ENCODE measurements at places on chromosomes 2 and 18. TPM values are rescaled to one million over a fixed set of nuclear protein-coding genes. Genes with fewer than 3 reads are reported as not detected.

Gene CYBRD1
- total RNA-seq, result 0.31 TPM

Gene UPP2
- not detected for total RNA-seq

Gene FRZB
- not detected for total RNA-seq

Gene TLX2
- 0.52 TPM for total RNA-seq

Gene ALLC
- not detected for total RNA-seq

Gene FAM237A
- total RNA-seq, result not detected

Gene GPATCH11
- total RNA-seq, result 9.8 TPM

Gene BIRC6
- total RNA-seq, result 104 TPM

Gene TYW5
- 7.9 TPM for total RNA-seq

Gene ZSWIM2
- not detected for total RNA-seq

Gene OXER1
- total RNA-seq, result not detected

DNA sequence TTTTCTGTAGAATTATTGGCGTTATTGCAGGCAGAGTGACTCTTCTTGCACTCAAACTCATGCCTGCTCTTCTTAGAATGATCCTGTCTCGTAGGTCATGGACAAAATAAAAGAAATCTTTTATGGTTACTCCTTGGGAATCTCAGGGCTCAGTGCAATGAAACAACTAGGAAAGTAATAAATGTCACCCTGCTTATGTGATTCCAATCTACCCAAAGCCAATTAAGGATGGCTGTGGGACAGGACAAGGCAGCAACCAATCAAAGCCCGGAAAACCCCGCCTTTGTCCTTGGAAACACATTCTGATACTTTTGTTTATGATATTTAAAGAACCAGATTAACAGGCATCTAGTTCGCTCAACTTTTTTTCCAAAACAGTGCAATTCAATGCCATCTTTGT, 53.0 kb downstream of the GRB14 start:
- DNase-seq, result no peak

DNA sequence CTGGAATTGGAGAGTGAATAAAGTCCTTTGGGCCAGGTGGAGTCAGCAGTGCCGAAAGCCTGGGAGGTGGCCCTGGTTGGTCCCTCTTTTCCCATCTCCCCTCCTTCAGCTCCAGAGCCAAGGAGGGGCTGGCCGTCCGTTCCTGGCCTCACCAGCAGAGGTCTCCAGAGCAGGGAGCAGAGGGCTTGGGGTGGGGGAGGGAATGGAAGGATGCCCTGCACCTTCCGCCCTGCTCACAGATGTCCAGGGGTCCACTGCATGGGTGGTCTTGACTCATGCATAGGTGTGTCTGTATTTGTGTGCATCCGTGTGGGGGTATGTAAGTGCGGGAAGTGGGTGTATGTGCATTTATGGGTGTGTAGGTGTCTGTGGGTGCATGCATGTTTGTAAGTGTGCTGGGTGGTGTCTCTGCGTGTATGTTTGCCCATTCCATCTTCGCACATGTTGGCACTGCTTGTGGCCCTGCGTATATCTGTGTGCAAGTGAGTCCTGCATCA, 201.8 kb downstream of the ZFP36L2 start:
- peak; percentile 37 for DNase-seq

GRCh38 chr2:196219671-196220070, 48.3 kb upstream of the STK17B start:
- DNase-seq, result no peak

GRCh38 chr2:43305517-43305916, 79.1 kb upstream of the ZFP36L2 start:
- DNase-seq, result no peak

- DNase-seq, result no peak
Measured at GRCh38 chr2:159252905-159253304, 33.6 kb downstream of the WDSUB1 start.

DNA sequence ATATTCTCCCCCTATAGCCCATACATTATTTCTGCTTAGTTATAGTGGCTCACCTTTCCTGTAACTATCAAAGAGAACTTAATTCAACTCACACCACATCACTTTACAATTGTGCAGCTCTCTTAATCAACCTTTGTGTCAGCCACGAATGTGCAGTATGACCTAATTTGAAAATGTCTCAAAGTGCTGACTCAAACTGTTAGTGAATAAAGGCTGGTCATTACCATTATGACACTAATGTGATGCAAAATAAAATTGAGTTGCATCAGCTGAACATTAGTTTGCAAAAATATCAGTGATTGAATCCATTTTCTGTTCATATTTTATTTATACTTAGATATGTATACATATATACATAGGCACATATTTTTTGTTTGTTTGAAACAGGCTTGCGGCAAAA, 251.8 kb downstream of the MEIS1 start:
- no peak for DNase-seq

- no peak for DNase-seq
Measured at GRCh38 chr18:74197705-74198341, 49.5 kb downstream of the TIMM21 start.

- DNase-seq, result no peak
Measured at GRCh38 chr2:145739681-145740080, 1219.8 kb upstream of the ZEB2 start.

DNA sequence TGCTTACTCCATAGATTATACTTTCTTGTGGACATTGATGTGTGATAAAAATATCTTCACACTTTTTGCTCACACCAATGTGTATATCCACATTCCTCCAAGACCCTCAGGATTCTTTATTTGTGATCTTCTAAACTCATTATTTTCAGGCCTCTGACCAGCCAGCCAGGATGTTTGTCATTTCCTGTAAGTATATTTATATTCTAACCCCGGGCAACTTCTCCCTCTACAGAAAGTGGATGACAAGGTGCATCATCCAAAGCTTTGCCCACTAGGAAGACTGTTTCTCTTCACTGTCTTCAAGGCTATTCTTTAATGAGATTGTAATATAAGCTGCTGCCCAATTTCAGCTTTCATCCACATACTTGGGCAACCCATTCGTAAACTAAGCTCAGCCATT, 3.6 kb upstream of the CWC22 start:
- no peak for DNase-seq

GRCh38 chr2:32002406-32002805, 8.4 kb downstream of the MEMO1 start:
- DNase-seq, result no peak

DNA sequence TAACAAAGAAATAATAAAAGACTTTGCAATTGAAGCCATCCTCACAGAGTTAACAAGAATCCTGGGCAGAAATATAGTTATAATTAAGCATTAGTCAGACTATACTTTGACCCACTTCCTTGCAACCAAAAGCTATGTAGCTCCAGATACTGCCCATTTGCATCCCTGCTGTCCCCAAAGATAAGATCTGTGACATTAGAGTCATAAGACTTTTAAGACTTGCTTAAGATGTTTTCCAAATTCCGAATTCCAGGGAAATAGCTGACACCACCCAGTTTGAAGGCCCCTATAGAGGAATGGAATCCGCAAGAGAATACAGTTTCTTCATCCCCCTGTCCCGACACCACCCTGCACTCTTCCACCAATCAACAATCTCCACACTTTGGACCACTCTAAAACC, 69.5 kb upstream of the TLK1 start:
- DNase-seq, result no peak

DNA sequence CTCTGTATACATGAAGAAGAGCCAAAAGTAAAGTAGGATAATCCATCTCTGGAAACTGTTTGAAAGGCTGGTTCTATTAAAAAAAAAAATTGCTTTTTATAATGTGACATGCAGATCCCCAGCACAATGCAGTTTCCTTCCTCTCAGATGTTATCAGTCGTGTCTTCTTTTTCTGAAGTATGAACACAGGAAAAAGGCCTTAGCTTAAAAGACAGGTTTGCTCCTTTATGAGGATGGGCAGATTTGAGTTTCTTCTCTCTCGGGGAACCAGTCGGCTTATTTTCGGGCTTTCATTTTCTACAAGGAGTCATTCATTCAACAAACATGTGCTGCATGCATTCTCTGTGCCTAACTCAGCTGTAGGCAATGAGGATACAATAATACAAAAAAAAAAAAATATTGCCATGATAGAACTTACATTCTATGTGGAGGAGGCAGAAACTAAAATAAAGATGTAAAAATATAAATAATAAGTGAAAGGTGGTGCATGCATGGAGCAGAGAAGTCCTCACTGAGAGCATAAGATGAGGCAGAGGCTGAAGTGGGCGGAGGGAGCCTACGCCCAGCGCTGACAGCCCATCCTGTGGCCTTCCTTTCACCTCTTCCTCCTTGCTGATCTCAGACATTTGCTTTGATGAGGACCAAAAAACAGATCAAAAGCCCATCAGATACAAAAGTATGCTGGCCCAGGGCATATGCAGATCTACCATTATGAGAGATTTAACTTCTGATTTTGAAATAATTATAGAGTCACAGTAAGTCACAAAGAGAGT, at the start of gene CD226:
TSS of gene CD226 (minus strand) at position 513 of the 773 bp plus-strand sequence. CDS start at position 46, 467 bp downstream.
- peak; percentile 60 for DNase-seq

DNA sequence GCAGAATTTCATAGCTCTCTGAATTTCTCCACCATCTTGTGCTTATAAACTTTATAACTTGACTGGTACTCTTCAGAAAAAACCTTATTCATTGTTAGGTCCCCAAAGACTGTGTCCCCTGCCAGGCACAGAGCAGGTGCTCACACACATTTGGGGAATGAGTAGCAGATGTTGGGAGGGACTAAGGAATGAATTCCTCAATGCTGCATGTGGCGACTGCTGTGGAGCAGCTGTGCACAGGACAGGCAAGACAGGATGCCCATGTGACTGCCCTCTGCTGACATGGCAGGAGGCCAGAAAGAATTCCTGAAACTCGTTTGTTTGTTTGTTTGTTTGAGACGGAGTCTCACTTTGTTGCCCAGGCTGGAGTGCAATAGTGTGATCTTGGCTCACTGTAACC, 122.3 kb upstream of the ITGA6 start:
- no peak for DNase-seq

DNA sequence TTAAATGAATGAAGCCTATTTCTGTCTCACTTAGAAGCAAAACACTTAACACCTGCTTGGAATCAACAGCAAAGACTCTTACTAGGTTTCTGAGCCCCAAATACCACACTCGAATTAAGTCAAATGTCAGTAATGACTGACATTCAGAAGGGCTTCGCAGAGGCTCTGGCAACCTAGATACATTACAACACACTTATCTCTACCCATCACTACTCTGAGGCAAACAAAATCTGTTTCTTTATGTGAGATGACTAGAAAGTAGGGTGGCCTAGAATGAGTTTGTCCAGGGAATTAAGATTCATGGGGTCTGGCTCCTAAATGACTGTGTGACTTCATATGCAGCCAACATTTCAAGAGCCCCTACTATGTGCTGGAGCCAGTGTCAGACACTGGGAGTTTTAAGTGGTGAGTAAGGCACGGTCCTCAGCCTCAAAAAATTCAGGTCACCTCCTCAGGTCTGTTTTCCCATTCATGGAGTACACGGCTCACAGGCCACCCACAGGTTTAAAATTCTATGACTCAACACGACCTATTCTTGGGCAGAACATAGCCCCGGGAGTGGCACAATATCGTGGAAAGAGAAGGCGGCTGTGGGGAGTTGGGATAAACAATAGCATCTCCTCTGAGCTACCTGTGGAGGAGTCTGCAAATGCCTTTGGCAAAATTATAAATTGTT, 150.3 kb upstream of the ZFP36L2 start:
- DNase-seq, result no peak

GRCh38 chr2:171307560-171307959, 126.2 kb downstream of the METTL8 start:
- no peak for DNase-seq

DNA sequence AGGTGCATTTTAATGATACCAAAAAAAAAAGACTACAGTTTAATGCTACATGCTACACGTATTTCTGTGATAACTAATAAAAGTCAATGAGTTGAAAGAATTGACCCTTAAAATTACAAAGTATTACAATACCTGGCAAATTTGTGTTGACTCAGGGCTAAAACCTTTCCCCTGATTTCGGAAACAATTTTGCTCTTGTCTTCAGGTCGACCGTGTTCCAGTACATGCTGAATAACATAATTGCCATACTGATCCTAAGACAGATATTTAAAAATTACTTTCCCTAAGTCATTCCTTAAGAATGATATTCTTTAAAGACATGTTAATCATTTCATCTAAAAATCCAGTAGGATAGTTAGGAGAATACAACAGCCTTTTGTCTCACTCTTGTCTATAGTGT, 29.8 kb upstream of the SDC1 start:
- no peak for DNase-seq

DNA sequence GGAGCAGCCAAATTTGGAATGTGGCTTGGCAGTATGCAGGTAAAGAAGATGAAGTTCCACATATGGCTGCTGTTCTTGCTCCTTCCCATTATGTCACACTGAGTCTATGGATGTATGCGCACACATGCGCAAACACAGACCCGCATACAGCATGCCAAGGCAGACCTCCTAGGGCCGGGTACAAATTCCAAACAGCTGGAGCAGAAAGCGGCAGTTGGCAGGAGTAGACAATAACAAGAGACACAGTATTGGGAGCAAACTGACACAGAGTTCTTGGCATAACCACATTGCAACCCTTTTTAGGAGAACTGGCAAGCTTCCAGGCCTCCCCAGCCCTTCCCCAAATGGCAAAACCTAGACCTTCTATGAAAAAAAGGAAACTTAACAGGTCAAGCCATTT, 268.9 kb downstream of the SP3 start:
- no peak for DNase-seq

- DNase-seq, result no peak
Measured at GRCh38 chr2:39529836-39530235, 92.8 kb upstream of the MAP4K3 start.

DNA sequence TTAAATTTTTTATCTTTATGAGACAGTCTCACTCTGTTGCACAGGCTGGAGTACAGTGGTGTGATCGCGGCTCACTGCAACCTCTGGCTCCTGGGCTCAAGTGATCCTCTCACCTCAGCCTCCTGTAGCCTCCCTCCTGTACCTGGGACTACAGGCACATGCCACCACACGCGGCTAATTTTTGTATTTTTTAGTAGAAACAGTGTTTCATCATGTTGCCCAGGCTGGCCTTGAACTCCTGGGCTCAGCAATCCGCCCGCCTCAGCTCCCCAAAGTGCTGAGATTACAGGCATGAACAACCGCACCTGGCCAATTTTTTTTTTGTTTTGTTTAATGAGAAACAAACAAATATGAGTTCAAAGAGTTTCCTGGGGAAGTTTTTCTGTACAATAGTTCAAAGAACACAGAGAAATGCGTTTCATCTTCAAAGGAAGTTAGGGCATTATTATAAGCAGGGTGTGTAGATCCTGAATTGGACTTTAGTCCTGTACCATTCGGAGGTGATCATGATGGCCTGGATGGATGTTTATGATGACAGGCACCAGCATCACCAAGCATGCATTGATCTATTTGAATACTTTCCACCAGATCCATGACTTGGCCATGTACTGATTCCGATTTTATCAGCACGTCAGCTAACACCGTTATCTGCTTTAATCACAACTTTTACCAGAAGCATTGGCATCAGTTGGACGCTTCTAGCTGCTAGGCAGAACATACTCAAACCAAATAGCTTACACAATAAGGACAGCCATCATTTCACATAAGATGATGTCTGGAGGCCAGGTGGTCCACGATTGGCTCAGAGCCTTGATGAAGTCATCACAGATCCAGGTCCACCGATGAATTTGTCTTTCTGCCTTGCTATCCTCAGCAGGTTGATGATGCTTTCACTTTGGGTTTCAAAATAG, 28.9 kb downstream of the TCF23 start:
- no peak for DNase-seq

GRCh38 chr2:32812316-32812715, 134.4 kb upstream of the LTBP1 start:
- no peak for DNase-seq

GRCh38 chr2:107808959-107809358, 17.7 kb upstream of the RGPD4 start:
- no peak for DNase-seq
